ENCODE measurements at places on chromosomes 16 and 17.

DNA sequence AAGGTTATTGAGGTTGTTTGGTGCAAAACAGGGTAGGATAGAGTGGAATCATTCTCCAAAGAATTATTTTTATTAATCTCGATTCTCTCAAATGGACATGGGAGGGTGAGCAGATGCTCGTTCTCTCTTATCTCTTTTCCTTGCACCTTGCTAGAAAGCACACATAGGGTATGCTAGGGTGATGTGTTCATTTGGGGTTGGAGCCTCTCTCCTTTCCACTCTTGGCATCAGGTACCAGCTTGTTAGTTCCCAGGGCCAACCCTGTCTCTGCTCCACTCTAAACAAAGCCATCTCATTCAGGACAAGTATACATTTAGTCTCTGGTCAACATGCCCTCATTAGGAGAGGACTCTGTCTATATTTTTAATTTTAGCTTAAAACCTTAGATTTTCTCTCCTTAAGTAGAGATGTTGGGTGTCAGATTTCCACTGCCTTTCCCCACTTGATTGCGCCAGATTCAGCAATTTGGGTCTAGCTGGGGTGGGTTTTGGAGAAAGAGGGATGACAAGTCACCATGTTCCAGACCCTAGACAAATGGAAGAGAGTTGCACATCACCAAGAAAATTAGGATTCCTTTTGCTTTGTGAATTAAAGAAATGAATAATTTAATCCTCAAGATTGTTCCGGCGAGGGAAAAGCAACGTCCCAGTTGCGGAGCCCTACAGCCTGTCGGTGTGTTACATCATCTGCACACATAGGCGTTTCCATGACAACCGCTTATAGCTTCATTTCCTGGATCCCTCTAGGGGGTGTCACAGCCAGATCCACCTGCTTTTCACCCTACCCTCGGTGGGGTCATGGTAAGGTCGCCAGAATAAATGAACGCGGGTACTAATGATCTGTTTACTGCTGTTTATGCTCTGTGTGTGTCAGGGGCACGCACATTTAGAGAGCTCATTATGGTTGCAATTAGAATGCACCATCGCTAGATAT is 41.6 kb downstream of the SNX11 start:
- DNase-seq: no peak

- DNase-seq: no peak
These were observed 18.4 kb downstream of the SMIM36 start for GRCh38 chr17:55492781-55493341.

DNA sequence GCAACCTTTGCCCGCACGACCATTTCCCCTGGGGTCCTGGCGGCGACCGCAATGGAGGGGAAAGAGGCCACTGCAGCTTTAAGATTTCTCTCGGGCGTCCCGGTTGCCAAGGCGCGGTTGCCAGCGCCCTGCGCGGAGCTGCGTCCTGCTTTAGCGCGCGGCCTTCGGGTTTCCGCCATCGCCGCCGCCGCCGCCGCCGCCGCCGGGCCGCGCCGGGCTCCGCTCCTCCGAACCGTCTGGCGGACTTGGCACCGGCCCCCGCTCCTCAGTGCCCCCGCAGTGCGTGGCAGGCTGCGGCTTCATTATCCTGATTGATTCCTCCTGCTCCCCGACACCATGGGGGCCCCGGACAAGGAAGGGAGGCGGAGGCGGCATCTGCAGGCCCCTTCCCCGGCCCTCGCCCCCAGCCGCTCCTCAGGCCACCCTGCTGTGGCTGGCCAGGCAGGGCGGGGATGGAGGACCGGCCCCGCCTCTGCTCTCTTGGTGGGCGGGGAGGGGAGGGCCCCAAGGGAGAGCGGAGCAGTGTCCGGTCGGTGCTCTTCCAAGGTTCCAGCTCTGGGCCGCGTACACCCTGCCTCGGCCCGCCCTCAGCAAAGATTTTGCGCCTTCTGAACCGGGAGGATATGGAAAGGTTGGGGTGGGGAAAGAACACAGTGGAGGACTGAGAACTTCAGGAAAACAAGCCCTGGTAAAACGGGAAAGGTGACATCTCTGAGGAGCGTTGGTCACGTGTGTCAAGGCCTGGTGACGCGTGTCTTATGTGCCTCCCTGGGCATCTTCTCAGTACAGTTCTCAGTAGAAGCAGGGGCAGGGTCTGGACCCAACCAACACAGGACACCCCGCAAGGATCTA is 34.0 kb downstream of the NEUROD2 start:
- DNase-seq: no peak

GRCh38 chr16:5917436-5918195 is 820.0 kb upstream of the EEF2KMT start:
- DNase-seq: no peak

- no peak for DNase-seq
These were observed 86.2 kb downstream of the ITFG1 start for GRCh38 chr16:47374629-47375028.

GRCh38 chr17:76264425-76264754 is 758 bp upstream of the UBALD2 start:
- DNase-seq: no peak

DNA sequence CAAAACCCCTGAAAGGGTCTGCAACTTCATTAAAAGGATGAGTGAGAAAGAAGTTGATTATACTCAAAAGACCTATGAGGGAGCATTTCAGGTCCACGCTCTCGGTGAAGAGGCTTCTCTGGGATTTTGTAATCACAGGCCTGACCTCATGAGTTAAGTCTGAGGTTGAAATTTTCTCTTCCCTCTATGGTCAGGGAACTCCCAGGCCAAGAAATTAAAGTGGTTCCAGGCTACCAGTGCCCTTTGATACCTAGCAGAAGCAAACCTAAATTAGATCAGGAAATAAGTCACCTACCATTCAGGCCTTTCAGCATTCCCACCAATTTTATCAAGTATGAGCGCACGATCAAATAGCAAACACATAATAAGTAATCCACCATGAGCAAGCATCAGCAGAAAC is 27.9 kb downstream of the MBTD1 start:
- no peak for DNase-seq

Measured in activated CD8-positive, alpha-beta memory T cell treated with anti-CD3 and anti-CD28 coated beads, Interleukin-2, amount 50 U/mL, for 4 hours (primary cell).